Activated CD4-positive, alpha-beta T cell treated with anti-CD3 and anti-CD28 coated beads, Interleukin-2, amount 50 U/mL, for 1 hour (primary cell): ENCODE measurements at places on chromosomes 5 and 9.

DNA sequence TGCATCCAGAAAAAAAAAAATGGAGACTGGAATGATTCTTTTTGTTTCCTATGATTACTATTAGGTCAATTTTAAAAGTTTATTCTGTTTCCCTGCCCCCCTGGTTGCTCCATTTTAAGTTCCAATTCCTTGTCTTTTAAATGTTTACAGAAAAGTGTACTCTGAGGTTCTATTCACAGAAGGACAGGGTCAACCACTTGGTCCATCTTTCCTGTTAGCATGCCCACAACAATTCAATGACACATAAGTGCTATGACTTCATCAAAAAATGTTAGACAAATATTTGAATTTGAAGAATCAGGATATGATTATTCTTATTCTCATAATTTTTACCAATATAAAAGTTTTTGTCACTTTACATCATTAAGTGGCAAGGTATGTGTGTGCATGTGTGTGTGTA lies 123.7 kb downstream of the PDE4D start:
- DNase-seq: no peak

DNA sequence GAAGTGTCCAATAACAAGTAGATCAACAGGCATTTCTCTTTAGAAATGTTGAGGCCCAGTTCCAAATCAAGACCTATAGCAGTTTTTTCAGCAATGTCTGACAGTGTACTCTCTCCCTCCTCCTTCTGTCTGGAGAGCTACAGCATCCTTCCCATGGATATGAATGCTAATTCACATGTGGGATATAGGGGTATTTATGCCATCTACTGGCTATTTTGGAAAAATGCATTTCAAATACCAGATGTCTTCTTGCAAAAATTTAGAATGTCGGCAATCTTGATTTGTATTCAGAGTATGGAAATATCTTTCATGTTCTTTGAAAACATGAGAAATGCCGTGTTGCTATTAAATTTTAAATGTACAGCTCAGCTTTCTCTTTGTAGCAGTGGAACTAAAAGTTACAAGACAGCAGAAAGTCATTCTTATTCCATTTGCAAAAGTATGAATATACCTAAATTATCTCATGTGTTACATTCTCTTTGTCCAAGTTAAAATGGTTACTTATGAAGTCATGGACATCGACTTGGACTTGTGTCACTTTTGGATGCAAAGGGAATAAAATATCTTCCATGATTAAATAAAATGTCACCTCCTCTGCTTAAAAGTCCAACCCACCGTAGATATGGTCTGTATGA lies 647.8 kb downstream of the TAF11L14 start:
- no peak for DNase-seq

GRCh38 chr5:12320331-12320730 lies 416.1 kb upstream of the CTNND2 start:
- no peak for DNase-seq

DNA sequence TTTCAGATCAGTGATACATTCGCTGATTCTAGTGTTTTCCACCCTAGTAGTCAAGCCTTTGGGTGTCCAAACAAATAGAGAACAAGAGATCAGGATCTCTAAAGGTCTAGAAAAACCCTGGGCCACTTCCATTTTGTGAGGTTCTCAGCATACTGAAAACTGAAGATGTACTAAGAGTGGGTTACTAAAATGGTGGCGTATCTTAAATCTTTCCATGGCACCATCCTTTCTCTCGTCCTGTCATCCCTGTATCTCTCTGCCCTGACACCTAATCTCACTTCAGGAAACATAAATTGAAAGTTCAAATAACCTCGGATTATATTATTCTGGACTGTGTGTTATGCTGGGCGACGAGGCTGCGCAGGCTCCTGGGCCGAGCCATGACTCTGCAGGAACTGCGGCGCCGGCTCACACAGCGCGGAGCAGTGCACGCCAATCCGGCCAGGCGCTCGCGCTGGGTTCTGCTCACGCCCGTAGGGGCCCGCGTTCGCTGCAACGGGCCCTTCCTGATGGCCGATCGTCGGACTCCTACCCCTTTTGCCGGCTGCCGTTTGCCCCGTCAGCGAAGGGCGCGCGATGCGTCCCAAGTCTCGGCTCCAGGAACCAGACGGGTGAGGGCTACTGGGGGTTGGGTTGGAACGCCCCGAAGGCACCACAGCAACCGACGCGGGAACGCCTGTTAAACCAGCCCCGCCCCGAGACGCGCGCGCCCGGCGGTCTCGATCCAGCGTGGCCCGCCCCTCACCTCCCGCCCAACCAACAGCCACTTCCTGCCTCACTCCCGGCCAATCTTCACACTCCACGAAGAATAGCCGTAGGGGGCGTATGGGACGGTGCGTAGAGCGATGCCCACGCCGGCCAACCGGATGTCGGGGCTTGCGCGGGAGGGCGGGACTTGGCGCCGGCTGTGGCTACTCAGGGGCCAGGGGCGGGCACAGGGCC lies 503 bp upstream of the CANX start:
- peak; percentile 98 for DNase-seq

DNA sequence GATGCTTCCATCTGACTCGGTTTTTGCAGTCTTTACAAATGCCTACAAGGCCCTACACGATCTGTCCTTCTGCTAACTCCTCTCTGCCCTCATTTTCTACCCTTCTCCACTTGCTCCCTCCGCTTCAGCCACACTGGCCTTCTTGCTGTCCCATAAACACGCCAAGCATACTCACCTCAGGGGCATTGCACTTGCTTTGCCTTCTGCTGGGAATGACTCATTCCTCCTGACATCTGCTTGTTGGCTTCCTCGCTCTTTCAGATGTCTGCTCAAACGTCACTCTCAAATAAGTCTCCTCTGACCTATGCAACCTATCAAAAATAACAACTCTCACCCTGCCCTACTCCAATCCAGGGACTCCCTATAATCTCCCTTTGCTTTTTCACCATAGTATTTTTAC lies 28.2 kb downstream of the CDC25C start:
- DNase-seq: no peak

- no peak for DNase-seq
Observed at GRCh38 chr5:102153003-102153759, 142.9 kb downstream of the SLCO4C1 start.

GRCh38 chr9:8899511-8899910 lies 1099.9 kb upstream of the DMAC1 start:
- no peak for DNase-seq

DNA sequence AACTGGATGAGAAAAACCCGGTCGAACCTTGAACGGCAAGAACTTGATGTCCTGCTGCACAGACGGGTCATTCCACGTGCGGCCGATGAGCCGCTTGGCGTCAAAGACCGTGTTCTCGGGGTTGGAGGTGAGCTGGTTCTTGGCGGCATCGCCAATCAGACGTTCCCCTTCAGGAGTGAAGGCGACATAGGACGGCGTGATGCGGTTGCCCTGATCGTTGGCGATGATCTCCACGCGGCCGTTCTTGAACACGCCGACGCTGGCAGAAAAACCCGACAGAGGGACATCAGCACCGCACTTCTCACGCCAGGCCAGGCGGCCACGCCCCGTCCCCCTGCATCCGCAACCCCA lies 519 bp downstream of the HSPA5 start:
- peak; percentile 27 for DNase-seq

DNA sequence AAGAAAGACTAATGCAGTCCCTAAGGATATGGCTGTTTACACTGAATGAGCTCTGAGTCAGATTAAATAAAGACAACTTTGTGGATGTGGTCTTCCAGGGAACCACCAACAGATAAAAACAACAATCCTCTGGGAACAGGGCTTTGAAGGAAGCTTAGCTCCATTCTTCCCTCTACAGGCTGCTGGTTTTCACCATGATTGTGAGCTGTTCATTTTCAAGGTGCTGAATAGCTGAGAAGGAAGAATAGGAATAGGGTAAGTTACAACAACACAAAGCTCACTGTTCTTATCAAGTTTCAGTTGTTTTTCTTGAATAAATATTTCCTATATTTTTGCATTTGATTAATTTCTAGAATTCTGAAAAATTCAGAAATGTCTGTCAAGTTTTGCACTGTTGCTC lies 25.9 kb upstream of the PTAR1 start:
- DNase-seq: no peak

DNA sequence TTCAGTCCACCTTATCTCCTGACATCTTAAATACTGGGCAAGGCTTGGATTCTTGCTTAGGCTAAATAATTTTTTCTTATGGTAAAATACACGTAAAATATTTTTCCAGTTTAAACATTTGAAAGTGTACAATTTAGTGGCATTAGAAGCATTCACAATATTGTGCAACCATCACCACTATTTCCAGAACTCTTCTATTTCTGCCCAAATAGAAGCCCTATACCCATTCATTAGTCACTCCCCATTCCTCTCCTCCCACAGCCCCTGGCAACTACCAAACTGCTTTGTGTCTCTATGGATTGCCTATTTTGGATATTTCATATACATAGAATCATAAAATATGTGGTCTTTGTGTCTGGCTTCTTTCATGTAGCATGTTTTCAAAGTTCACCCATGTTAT lies 57.6 kb downstream of the IL31RA start:
- DNase-seq: no peak

- DNase-seq: no peak
Observed at GRCh38 chr5:133995341-133995740, 9.4 kb downstream of the VDAC1 start.

GRCh38 chr9:83706676-83707517 lies 861 bp downstream of the UBQLN1 start:
- peak; percentile 45 for DNase-seq
